ENCODE measurements at places on chromosomes 6 and 20.
A peak's percentile ranks its signal among the peaks of the same experiment; 100 is the strongest.

DNA sequence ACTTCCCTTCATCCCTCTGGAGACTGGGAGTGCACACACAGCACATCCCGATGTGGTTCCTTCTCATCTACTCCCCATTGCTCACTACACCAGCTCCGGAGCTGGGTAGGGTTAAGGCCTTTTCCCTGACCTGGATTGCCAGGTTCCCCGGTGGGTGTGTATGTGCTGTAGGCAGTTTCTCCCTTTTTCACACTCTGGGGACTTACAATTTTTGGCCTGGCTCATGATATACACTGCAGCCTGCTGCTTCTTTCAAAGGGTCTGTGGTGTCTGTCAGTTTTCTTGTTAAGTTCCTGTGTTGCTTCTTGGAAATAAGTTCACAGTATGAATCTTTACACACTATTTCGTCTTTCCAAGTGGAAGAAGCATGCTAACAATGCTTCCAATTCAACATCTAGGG, 405.5 kb downstream of the UTRN start:
- H3K27me3 ChIP-seq, result no peaks in the 10 kb centered on the region
- no peak overlapping the region for H3K27ac ChIP-seq
- no peak for DNase-seq

- DNase-seq, result no peak
- peak overlapping the region; percentile 12 for H3K4me3 ChIP-seq
- peaks cover 2% of the 10 kb centered on the region for H3K36me3 ChIP-seq
- peaks cover 17% of the 10 kb centered on the region for H3K4me1 ChIP-seq
- peak overlapping the region; percentile 49 for H3K27ac ChIP-seq
These were observed 23.5 kb downstream of the DNAAF9 start for GRCh38 chr20:3383878-3384495.

DNA sequence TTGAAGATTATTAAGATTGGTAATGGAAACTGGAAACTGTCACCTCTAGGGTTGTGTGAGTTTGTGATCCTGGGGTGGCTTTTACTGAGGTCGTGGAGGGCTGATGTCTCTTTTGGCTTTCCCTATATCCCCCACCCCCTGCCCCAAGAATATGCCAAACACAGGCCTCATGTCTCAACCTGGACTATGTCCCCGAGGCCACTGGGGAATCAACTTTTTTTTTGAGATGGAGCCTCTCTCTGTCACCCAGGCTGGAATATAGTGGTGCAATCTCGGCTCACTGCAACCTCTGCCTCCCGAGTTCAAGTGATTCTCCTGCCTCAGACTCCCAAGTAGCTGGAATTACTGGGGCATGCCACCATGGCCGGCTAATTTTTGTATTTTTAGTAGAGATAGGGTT, 83.3 kb upstream of the RALGAPA2 start:
- no peaks in the 10 kb centered on the region for H3K4me1 ChIP-seq
- no peak for DNase-seq
- no peaks in the 10 kb centered on the region for H3K36me3 ChIP-seq
- no peaks in the 10 kb centered on the region for H3K27me3 ChIP-seq

- no peak overlapping the region for H3K4me3 ChIP-seq
- no peak overlapping the region for H3K27ac ChIP-seq
- DNase-seq, result no peak
- H3K36me3 ChIP-seq, result no peaks in the 10 kb centered on the region
These were observed 286.5 kb upstream of the NT5E start for GRCh38 chr6:85163156-85164080.

DNA sequence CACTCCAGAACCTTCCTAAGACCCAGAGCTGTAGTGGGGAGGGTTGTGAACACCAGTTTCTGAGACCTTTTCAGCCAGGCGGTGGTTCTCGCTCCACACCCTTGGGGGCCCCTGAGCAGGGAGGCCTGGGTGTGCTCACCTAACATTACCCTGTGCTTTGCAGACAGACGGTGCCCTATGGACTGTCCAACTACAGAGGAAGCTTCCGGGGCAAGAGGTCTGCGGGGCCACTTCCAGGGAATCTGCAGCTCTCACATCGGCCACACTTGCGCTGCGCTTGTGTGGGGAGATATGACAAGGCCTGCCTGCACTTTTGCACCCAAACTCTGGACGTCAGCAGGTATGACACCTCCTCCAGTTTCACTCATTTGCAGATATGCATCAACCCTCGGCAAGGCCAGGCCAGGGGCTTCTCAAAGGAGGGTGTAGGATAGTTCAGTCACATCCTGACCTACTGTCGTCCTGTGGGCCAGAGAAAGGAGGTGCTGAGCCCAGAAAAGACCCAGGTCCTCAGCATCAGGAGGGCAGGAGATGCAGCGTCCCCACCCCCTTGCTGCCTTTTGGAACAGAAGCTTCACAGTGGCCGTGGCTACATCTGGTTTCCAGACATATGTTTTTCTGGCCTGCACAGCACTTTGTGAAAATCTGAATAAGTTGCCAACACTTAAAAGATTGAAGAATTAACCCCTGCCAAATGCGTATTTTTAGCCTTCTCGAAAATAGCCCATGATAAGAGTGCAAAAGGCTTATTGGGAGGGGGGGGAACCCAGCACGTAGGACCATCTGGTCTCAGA, 20.6 kb downstream of the EDN3 start:
- DNase-seq, result no peak
- H3K36me3 ChIP-seq, result no peaks in the 10 kb centered on the region
- no peak overlapping the region for H3K4me3 ChIP-seq
- no peak overlapping the region for H3K27ac ChIP-seq
- no peaks in the 10 kb centered on the region for H3K4me1 ChIP-seq

GRCh38 chr6:170006071-170006899, 254.9 kb downstream of the ERMARD start:
- H3K27me3 ChIP-seq, result peaks cover under 1% of the 10 kb centered on the region
- H3K27ac ChIP-seq, result no peak overlapping the region
- H3K4me3 ChIP-seq, result no peak overlapping the region
- no peaks in the 10 kb centered on the region for H3K4me1 ChIP-seq

- H3K4me3 ChIP-seq, result no peak overlapping the region
- H3K27ac ChIP-seq, result no peak overlapping the region
- no peaks in the 10 kb centered on the region for H3K36me3 ChIP-seq
- DNase-seq, result no peak
- no peaks in the 10 kb centered on the region for H3K27me3 ChIP-seq
- no peaks in the 10 kb centered on the region for H3K4me1 ChIP-seq
These were observed 289.5 kb upstream of the SGK1 start for GRCh38 chr6:134607411-134607810.

DNA sequence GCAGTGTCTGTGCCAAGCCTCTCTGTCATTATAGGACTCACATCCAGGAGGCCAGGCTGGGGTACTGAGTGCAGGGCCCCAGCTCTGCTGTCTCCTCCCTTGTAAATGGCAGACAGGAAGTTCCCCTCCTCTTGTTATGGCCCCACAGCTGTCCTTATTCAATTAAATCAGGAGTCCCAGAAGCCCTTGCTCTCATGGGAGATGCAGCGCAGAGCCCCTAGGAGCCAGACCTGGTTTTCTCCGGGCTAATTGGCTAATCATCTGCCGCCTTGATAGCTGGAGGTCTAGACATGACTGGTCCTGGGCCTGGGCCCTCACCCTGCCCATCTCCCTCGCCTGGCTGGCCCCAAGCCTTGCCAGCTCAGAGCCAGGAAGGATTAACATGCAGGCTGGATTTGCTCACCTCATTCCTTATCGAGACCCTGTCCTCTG, 172.0 kb downstream of the VEGFA start:
- no peaks in the 10 kb centered on the region for H3K4me1 ChIP-seq
- H3K36me3 ChIP-seq, result no peaks in the 10 kb centered on the region
- H3K27me3 ChIP-seq, result peaks cover 4% of the 10 kb centered on the region

DNA sequence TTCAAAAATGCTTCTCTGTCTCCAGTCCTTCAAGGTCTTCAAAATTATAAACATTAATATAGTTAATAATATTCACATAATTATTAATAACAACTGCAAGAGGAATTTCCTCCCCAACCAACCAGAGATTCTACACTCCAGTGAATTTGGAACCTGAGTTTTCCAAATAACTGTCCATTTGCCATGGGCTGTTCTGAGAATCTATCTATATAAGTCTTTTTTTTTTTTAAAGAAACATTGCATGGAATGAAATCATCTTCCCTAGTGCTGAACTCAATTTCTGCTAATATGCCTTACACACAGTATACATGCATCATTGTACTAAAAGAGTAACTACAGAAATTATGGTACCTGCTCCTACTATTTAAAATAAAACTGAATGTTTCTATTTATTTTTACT, 113.9 kb downstream of the SLC22A3 start:
- H3K4me3 ChIP-seq, result peak overlapping the region; percentile 12
- H3K27me3 ChIP-seq, result peaks cover 9% of the 10 kb centered on the region
- H3K4me1 ChIP-seq, result peaks cover 81% of the 10 kb centered on the region
- no peak for DNase-seq
- peaks cover 20% of the 10 kb centered on the region for H3K36me3 ChIP-seq

GRCh38 chr6:150169609-150170008, 26.8 kb downstream of the PPP1R14C start:
- peak overlapping the region; percentile 13 for H3K27ac ChIP-seq
- no peak overlapping the region for H3K4me3 ChIP-seq
- no peaks in the 10 kb centered on the region for H3K36me3 ChIP-seq
- DNase-seq, result no peak

DNA sequence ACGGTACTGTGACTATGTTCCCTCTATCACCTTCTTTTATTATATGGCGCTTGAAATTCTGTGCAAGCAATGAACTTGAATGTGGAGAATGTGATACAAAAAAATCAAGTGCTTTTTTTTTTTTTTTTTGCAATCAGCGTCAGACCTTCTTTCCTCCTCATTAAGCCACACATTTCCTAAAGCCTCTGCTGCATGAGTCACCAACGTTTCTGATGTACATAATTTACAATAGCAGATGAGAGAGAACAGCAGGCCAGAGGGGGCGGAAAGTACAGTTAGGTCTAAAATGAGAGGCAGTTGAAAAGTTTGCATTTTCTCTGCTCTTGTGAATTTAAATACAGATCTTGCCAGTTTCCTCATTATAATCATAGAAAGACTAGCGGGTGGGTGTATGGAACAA, 114.6 kb upstream of the RIPOR2 start:
- H3K27me3 ChIP-seq, result no peaks in the 10 kb centered on the region
- H3K36me3 ChIP-seq, result peaks cover 4% of the 10 kb centered on the region
- H3K4me3 ChIP-seq, result peak overlapping the region; percentile 74
- peaks cover 59% of the 10 kb centered on the region for H3K4me1 ChIP-seq

- H3K27me3 ChIP-seq, result peaks cover 9% of the 10 kb centered on the region
- H3K4me3 ChIP-seq, result no peak overlapping the region
- DNase-seq, result no peak
These were observed 65.4 kb downstream of the BMP7 start for GRCh38 chr20:57200882-57201695.

DNA sequence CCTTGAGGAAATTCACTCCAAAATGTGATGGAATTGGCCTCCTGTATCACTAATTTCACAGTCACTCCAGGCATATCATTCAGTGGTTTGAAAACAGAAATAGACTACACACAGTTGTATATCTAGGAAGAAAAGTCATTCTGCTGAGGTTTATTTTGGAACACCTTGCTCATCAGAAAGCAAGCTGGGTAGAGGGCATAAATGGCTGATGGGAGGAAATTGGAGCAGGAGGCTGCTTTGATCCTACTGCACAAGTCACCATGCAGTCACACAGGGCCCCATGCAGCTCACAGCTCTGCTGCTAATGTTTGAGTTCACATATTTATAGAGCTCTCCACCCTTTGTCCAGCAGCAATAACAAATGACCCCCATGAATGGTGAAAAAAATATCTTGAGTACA, 12.3 kb downstream of the NHLRC1 start:
- peaks cover 2% of the 10 kb centered on the region for H3K4me1 ChIP-seq
- H3K36me3 ChIP-seq, result no peaks in the 10 kb centered on the region
- H3K27ac ChIP-seq, result no peak overlapping the region
- H3K27me3 ChIP-seq, result peaks cover 42% of the 10 kb centered on the region

GRCh38 chr20:36549628-36549941, 8.3 kb downstream of the MYL9 start:
- H3K4me1 ChIP-seq, result no peaks in the 10 kb centered on the region
- H3K27ac ChIP-seq, result no peak overlapping the region
- DNase-seq, result no peak
- H3K36me3 ChIP-seq, result no peaks in the 10 kb centered on the region
- no peak overlapping the region for H3K4me3 ChIP-seq

GRCh38 chr6:69880601-69881000, 14.2 kb downstream of the COL19A1 start:
- no peak overlapping the region for H3K4me3 ChIP-seq
- peaks cover 15% of the 10 kb centered on the region for H3K27me3 ChIP-seq
- H3K27ac ChIP-seq, result no peak overlapping the region
- no peaks in the 10 kb centered on the region for H3K4me1 ChIP-seq

GRCh38 chr20:64157878-64158277, 6.4 kb upstream of the MYT1 start:
- no peak overlapping the region for H3K4me3 ChIP-seq
- DNase-seq, result no peak
- no peak overlapping the region for H3K27ac ChIP-seq
- peaks cover 17% of the 10 kb centered on the region for H3K27me3 ChIP-seq

GRCh38 chr6:33960345-33961313, 156.8 kb upstream of the MLN start:
- H3K27ac ChIP-seq, result no peak overlapping the region
- no peak overlapping the region for H3K4me3 ChIP-seq

DNA sequence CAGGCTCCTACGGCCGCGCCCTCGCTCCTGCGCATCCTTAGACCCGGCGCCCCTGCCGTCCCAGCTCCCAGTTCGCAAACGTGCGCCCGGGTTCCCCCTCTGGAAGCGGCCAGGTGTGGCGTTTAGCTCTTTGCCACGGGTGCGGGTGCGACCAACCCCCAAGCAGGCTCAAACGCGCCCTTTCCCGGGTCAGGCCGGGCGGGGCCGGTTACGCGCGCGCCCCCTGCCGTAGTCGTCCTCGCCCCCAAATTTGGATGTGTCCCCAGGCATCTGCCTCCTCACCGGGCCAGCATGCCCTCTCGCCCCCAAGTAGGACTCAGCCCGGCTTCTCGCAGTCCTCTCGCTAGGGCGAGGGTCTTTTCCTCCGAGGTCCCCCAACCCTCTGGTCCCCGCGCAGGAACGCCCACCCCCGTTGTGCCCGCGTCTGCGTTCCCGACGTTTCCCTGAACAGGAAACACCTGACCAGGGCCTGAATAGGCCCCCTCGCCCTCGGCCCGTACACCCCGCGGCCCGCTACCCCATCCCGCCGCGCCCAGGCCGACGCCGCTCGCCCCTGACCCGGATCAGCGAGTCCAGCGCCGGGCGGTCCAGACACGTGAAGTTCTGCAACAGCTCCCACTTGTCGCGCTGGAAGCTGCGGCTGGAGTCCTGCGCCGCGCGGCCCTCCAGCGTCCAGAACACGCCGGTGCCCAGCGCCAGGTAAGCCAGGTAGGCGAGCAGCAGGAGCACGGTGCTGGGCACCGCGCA, 520 bp downstream of the KCNK17 start:
- H3K4me3 ChIP-seq, result no peak overlapping the region
- H3K36me3 ChIP-seq, result no peaks in the 10 kb centered on the region
- no peak overlapping the region for H3K27ac ChIP-seq
- no peak for DNase-seq

GRCh38 chr6:47308198-47308517, 1.5 kb downstream of the TNFRSF21 start:
- no peak overlapping the region for H3K27ac ChIP-seq
- H3K27me3 ChIP-seq, result peaks cover 54% of the 10 kb centered on the region
- no peak for DNase-seq
- peaks cover 2% of the 10 kb centered on the region for H3K36me3 ChIP-seq
- H3K4me1 ChIP-seq, result peaks cover 16% of the 10 kb centered on the region

- H3K36me3 ChIP-seq, result peaks cover 28% of the 10 kb centered on the region
- no peak overlapping the region for H3K4me3 ChIP-seq
- peaks cover 2% of the 10 kb centered on the region for H3K27me3 ChIP-seq
- no peaks in the 10 kb centered on the region for H3K4me1 ChIP-seq
- no peak for DNase-seq
These were observed 15.9 kb downstream of the LEMD2 start for GRCh38 chr6:33772902-33773472.

GRCh38 chr6:31180500-31180899, 10.0 kb upstream of the POU5F1 start:
- peaks cover 3% of the 10 kb centered on the region for H3K27me3 ChIP-seq
- peak; percentile 27 for DNase-seq
- peaks cover 16% of the 10 kb centered on the region for H3K4me1 ChIP-seq
- H3K4me3 ChIP-seq, result peak overlapping the region; percentile 64

Measured in activated T-helper 1 cell treated with anti-CD3 and anti-CD28 coated beads, Interleukin-12 subunit alpha, Interleukin-12 subunit beta, Interleukin-2, Interleukin-4 antibody, amounts not matched to agents 30 ng/mL and 10 ng/mL and 1 ng/mL, durations not matched to agents 14 hours and 24 hours and 36 hours (primary cell).